ENCODE measurements at places on chromosomes 7 and 10.

GRCh38 chr7:67309764-67310549 is 313.3 kb downstream of the TYW1 start:
- DNase-seq: no peak

GRCh38 chr7:104843198-104843597 is 170.8 kb upstream of the KMT2E start:
- no peak for DNase-seq

- DNase-seq: no peak
Observed at GRCh38 chr7:128407751-128408708, 1.8 kb downstream of the IMPDH1 start.

- no peak for DNase-seq
Observed at GRCh38 chr7:117704063-117704462, 169.2 kb downstream of the CTTNBP2 start.

DNA sequence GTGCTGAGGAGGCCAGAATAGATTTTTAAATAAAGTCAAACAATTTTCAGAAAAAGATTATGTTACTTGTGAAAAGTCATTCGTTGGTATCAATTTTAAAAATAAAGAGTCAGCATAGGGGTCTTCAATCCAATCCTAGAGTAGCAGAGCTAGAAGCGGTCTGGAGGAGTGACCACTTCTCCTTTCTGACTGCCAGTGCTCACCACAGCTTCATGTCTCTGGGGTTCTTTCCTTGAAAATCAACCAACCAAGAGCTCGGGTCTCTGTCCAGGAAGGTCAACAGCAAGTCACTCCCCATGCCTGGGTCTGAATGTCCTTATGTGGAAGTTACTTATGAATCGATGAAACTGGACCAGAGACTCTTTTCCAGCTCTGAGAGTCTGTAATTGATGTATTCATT is 14.3 kb downstream of the PTPRN2 start:
- DNase-seq: no peak

DNA sequence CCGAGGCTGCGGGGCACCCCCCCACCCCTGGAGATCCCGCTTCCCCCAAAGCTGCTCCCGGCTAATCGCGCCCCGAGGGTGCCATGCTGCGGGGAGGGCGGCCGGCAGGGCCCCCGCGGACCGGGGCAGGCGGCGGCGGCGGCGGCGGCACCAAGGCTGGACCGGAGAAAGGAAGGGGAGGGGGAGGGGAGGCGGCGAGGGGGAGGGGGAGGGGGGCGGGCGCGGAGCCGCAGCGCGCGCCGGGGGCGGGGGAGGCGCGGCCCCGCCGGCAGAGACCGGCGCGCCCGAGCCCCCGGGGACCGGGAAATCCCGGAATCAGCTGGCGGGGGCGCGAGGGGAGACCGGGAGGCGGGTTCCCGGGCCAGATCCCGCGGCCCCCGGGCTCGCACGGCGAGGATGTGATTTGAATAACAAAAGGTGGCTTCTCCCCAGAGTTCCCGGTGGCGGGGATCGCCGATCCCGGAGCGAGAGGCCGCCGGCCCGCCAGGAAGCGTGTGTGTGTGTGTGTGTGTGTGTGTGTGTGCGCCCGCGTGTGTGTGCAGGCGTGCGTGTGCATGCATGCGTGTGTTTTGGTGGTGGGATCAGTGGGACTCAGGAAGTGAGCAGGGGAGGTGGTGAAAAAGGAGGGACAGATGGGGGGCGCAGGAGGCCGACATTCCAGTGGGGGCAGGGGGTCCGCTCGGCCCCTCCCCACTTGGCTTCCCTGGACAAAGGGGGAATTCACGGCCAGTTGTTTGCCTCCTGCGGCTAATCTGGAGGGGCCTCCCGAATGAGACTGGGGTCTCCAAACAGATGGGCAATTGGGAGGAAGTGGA is 99.5 kb downstream of the HIP1 start:
- peak; percentile 9 for DNase-seq

GRCh38 chr7:51275532-51275931 is 41.1 kb downstream of the COBL start:
- DNase-seq: no peak

- no peak for DNase-seq
Observed at GRCh38 chr10:95767884-95768556, 12.1 kb downstream of the ENTPD1 start.

DNA sequence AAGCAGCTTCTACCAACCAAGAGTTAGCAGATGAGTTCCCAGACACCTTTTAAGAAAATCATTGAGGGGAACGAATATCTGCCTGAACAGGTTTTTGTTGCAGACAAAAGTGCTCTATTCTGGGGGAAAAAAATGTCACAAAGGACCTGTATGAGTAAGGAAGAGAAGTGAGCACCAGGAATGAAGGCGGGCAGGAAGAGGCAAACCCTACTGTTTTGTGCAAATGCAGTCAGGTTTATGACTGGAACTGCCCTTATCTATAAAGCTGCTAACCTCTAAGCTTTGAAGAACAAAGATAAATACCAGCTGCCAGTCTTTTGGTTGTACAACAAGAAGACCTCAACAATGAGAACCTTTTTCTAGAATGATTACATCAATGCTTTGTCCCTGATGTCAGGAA is 292.4 kb upstream of the SP4 start:
- no peak for DNase-seq

GRCh38 chr7:47336472-47337425 is 245.2 kb downstream of the TNS3 start:
- DNase-seq: no peak

DNA sequence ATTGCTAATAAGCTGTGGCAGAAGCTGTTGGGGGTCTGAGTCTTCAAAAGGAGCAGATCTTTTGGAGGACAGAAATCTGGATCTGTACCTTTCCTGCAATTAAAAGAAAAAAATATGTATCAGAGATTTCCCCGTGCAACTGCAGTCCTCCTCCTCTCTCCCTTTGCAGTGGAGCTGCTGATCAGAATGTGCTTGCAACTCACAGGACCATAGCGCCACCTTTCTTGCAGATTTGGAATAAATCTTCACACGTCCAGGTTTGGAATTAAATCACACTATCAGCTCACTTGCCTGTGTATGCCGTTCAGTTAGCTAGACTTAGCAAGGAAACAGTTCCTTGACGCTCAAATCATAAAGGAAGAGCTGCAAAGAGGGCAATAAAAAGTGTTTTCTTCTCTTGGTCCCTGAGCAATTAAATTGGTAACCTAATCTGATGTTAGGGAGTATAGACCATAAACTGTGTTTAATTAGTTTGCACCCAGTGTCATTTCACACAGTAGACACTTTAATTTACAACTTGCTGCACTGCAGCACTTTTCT is 77.4 kb downstream of the PON1 start:
- DNase-seq: no peak

DNA sequence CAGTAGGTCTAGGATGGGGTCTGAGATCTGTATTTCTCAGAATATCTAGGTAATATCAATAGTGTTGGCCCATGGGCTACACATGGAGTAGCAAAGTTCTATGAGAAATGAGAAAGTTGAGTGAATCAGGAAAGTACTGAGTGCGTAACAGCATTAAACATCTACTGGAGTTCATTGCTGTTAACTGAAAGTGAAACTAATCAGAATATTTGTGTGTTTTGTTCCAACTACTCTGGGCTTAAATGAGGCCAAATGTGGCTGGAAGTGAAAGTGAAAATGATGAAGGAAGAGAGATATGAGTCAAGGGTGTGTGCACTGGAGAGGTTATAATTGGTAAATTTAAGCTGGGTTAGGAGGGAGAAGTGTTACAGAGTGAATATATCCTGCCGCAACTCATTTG is 46.5 kb downstream of the TMEM106B start:
- DNase-seq: no peak

DNA sequence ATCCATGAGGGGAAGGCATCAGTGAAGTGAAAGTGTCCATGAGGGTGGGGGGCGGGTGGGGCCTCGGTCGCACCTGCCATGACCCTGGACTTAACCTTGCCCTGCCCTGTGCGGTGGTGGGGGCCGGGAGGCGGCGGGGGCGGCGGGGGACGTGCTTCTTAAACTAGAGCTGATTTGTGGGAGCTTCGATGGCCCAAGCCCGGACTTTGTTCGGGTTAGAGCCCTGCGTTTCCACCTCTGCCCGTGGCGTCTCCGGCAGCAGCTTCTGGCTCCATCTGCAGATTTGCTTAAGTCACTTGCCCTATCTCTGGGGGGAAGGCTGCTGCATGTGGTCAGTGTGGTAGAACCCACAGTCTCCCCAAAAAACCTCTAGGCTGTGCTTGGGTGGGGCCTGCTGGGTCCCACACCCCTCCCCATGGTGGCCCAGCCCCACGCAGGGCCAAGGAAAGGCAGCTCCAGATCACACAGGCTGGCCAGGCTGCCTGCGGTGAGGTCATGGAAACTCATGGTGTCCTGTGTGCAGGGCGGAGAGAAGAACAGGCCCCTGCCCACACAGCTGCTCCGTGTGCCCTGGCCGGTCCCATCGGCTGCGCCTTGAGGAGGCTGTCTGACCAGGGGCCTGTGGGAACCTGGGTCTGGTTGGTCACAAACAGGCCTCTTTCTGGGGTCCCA is 93.2 kb downstream of the INPP5A start:
- no peak for DNase-seq

DNA sequence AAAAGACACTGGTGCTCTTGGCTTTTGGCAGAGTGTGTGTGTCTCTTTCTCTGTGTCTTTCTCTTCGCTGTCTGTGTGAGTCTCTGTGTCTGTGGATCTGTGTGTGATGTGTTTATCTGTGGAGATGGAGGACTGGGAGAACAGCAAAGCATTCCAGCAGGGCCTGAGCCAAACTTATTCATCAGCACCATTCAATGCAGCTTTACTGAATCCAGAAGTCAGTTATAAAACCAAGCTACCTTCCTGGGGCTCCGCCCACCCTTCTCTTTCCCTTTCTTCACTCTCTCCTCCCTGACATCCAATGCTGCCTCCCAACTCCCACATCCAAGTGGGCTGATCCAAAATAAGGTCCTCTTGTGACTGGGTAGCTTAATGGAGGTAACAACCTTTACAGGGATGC is 3.9 kb downstream of the SGMS1 start:
- DNase-seq: no peak

- no peak for DNase-seq
Observed at GRCh38 chr7:75024922-75025321, 48.7 kb downstream of the RCC1L start.

DNA sequence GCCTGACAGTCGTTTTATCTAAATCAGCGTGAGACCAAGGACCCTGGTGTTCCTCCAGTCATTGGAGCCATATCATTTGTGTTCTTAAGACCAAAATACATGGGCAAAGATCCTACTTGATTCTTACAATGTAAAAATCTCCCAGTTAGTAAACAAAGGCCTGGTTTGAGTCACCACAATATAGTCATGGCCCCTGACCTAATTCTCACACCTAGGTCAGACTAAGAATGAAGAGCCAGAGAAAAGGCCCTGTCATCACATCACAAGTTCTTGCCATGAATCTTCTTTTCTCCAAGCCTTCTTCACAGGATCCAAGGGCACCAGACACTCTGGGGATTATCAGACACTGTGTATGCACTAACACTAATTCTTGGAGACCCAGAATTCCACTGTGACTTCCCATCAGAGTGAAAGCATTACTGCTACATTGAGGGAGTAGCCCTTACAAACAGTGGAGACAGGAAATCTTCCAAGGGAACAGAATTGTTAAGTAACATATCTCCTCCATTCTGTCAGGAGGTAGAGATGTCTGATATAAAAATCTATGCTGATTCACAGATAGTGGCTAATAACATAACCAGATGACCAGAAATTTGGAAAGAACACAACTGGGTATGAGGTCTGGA is 7.6 kb upstream of the ERVW-1 start:
- no peak for DNase-seq

DNA sequence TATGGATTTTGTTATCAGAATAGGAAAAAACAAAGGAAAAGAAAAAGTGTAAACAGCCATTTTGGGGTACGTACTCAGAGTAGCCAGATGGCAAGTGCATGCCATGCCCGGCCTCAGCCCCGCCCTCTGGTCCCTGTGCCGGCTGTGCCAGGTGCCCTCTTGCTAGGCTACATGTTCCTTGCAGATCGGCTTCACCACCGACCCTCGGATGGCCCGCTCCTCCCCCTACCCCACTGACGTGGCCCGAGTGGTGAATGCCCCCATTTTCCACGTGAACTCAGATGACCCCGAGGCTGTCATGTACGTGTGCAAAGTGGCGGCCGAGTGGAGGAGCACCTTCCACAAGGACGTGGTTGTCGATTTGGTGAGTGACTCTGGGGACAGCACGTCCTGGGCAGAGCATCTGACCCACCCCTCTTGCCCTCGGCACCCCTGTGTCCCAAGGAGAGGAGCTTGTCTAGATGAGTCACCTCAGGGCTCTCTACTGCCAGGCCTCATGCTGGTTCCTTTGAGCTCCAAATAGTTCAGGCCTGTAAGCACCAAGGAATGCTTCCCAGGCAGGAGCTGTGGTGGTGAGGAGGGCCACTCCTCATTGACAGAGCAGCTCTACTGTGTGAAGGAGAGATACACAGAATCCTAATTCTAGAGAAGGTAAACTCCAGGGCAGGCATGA is 54.9 kb upstream of the ZMIZ2 start:
- no peak for DNase-seq

DNA sequence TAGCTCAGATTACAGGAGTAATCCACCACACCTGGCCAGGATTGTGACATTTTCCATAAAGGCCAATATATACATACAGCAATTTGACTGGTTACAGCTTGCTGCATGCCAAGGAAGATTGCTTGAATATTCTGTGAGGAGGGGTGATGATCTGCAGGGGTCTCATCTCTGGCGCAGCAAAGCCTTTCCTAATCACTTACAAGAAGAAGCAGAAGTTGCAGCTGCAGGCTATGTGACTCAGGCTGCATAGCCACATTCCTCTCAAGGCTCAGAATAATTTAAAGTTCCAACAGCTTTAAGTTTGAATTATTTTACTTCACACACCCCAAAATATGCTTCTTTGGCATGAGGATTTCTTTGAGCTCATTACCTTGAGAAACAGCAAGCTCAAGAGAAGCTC is 11.4 kb upstream of the RASGEF1A start:
- no peak for DNase-seq

DNA sequence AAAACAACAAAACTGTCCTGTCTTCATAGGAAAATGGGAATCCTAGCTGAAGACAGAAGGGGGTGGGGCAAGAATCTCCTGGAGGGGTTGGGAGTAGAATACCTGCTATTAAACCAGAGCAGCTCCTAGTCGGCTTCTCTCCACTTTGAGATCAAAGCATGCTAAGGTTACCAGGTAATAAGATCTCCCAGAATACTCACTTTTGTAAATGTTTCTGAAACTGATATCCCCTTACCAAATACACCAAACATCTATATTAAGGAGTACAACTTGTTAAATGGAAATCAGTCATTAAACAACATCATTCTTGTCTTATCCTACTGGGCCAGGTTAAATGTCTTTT is 29.5 kb upstream of the DAGLB start:
- no peak for DNase-seq

- no peak for DNase-seq
Observed at GRCh38 chr10:78928330-78928729, 140.4 kb upstream of the ZMIZ1 start.

DNA sequence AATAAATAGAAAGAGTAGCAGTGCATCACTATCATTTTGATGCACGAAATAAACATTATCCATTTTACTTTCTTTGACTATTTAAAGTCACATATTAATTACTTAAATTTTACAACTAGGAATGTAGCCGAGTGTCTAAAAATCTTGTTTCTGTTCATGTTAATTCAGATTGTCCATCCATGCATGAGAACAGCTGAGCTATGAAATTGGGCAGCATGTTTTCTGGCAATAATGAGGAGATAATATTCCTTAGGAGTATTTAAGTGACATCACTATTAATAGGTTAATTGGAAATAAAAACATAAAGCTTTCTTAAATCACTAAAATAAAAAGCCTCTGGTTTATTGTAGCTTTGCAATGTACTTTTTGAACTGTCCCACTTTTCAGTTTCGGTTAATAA is 293.8 kb downstream of the PHTF2 start:
- no peak for DNase-seq

- no peak for DNase-seq
Observed at GRCh38 chr7:116950889-116951351, 2.4 kb upstream of the ST7 start.
